ENCODE measurements at places on chromosomes 11 and 22. TPM values are rescaled to one million over a fixed set of nuclear protein-coding genes. Genes with fewer than 3 reads are reported as not detected.

Gene C11orf87
- not detected for total RNA-seq

DNA sequence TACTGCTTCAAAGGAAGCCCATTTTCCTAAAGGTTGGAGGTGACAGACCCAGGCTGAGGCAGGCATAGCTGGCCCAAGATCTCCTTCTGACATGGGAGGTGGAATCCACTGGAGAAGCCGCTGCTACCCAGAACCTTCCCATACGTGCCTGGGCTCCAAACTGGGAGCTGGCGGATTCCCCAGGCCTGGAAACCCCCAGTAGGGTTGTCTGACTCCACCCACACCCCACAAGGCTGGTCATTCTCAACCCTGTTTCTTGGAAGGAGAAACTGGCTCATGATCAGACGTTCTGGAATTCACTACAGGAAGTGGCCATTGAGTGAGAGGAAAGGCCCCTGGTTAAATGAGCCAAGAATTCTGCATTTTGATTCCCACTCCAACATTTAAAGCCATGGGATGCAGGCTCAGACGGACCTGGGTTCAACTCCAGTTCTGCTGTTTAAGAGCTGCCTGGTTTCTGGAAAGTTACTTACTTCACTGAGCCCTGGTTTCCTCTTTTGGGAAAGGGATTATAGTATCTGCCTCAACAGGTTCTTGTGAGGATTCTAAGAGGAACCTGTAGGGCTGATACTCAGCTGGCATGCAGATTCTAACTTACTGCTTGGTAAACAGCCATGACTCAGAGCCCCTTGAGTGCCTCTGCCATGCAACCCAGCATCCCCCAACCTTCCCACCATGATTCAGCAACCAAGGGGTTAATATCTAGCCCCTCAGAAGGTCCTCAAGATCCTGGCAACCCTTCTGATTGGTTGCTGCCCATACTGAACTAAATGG lies 19.4 kb upstream of the TSKU start:
- peak; percentile 42 for DNase-seq

GRCh38 chr22:20514658-20515406 lies 7.4 kb downstream of the MED15 start:
- DNase-seq = no peak

Gene RHOD
- not detected for total RNA-seq

Gene CSF2RB
- 5.0 TPM for total RNA-seq

DNA sequence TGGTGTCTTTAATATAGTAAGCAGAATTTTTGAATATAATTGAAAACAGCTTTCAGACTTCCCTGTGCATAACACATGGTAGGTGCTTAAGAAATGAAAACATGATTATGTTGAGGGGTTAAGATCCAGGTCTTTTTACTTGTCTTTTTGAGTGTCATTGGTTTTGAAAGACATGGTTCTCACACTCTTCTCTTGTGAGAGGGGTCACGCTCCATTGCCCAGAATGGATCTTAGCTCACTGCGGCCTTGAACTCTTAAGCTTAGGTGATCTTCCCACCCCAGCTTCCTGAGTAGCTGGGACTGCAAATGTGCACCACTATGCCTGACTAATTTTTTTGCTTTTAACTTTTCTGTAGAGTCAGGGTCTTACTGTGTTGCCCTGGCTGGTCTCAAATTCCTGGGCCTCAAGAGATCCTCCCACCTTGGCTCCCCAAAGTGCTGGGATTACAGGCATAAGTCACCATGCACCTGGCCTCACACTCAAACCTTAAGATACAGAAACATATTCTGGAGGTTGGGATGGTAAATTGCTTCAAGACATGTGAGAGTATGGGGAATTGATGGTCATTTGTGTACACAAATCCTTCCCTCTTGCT lies 1.4 kb downstream of the SPCS2 start:
- no peak for DNase-seq

All from natural killer cell treated with Interleukin-12 subunit alpha and Interleukin-12 subunit beta and Interleukin-15 and Interleukin-18, amount 100 ng/mL, for 72 hours (primary cell).